ENCODE measurements at places on chromosomes 16 and 17.

DNA sequence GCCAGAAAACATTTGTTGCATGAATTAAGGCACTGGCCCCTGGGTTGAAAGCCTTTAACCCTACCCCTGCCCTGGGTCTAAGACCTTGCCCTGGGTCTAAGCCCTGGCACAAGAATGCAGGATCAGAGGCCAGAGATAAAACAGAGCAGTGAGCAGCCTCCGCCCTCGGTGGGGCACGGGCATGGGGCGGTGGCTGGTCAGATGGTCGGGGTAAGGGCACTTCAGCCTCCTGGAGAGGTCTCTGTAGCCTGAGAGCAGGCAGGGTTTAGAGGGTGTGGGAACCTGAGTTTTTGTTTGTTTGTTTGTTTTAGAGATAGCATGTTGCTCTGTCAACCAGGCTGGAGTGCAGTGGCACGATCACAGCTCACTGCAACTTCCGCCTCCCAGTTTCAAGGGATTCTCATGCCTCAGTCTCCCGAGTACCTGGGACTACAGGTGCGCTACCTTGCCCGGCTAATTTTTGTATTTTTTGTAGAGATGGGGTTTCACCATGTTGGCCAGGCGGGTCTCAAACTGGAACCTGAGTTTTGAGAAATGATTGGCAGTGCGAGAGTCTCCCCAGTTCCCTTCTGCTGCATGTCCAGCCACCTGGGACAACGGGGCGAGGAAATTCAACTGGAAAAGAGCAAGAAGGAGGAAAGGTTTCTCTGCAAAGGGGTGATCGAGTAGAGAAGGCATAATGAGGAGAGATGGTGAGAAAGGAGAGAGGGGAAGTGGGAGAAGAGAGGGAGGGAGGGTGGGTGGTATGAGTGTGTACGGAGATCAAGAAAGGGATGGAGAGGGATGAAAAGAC is 27.7 kb downstream of the TNS4 start:
- DNase-seq = no peak

DNA sequence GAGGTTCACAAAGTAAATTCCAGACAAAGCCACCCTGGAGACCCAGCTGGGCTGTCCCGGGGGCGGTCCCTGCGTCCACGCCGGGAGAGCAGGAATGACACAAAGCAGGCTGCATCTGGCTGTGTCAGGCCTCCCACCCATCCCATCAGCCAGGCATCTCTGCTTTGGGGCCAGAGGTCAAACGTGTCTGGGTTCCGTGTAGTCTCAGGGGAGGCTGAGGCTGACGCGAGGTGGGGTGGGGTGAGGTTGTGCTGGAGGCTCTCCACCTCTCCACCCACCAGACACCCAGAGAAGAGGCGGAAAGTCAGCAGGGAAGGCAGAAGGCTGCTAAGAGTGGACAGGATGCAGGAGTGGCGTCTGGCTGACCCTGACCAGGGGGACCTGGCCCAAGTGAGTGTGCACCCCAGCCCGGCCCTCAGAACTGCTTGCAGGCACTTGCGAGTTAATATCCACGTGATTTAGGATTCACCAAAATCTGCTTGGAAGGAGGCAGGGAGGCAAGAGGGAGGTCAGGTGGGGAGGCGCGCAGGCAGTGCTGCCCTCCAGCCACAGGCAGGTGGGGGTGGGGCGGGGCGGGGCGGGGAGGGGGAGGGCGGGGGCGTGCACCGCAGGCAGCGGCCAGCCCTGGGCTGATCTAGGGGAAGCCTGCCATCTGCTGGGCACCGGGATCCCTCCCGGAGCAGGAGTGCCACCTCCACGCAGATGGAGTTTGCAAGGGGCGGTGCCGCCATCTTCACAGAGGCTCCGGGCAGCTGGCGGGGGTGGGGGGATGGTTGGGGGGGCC is 44.3 kb downstream of the TBC1D16 start:
- peak; percentile 77 for DNase-seq

- DNase-seq = no peak
Measured at GRCh38 chr17:14815079-14815478, 450.0 kb downstream of the PMP22 start.

DNA sequence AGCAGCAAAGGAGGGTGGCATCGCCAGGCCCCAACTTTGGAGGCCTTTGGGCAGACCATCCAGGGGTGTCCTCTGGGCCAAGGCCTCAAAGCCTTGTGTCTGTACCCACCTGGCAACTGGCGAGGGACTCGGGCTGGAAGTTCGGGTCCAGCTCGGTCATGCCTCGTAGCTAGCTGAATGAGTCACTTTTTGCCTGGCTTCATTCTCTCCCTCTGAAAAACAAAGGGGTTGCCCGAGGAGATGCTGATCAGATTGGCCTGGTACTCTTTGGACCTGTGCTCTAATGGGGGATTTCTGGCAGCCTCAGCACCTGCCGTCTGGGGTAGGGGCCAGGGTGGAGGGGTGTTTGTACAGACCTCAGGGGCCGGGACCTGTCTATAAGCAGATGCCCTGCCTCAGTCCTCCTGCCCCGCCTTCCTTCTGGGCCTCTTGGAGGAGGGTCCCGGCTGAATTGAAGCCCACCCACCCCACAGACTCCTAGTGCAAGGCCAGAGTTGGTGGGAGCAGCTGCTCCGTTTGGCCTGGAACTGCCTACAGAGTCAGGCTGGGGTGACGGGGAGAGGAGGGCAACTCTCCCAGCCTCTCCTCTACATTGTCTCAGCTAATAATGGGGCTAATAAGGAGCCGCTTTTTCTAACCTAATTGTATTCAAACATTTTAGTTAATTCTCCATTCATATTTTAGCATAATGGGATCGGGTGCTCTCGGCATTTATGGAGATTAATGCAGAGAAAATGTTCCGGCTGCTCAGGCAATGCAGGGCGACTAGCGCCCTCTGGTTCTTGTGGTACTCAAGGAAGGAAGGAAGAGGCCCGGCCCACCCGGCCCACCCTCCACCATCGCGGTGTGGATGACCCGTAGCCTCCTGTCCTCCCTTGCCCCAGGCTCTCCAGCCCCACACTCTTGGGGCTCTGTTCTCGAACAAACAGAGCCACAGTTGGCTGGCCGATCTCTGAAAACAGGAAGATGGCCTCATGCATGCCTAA is 21.4 kb upstream of the ABCC3 start:
- DNase-seq = no peak

DNA sequence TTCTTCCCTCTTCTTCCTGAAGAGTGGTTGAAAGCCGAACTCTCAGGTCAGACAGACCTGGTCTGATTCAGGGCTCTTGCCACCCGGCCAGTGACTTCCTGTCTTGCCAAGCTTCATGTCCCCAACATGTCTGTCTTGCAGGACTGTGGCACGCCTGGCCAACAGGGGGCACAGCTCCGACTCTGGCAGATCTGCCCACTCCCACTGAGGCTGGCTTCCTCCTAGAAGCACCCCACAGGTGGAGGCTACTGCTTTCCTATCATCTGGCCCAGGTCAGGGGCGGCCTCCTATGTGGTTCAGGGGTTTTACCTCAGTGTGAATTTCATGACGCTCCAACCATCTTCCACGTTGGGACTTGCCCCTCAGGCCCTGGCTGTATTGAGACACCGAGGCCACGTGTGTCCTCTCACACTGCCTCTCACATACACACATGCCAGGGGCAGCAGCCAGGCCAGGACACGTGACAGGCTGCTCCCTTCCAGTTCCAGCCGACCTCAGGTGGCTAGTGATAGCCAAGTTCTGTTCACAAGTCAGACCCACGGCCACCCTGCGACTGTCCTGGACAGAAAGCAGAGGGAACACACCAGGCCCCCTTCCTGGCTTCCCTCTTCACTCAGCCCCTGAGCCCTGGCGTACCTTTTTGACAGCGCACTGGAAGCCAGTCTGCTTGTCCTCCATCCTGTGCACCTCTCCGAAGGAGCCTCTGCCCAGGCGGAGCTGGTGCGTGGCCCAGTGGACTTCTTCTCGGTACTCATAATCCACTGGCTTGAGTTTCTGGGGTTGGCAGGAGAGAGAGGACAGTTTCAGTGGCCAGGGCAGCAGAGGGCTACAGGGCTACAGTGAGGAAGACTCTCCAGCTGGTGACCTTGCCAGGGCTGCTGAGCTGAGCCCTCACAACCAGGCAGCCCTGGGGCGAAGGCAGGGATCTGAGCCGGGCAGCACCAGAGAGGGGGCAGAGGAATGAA is 22.6 kb upstream of the SPATA32 start:
- DNase-seq = no peak

DNA sequence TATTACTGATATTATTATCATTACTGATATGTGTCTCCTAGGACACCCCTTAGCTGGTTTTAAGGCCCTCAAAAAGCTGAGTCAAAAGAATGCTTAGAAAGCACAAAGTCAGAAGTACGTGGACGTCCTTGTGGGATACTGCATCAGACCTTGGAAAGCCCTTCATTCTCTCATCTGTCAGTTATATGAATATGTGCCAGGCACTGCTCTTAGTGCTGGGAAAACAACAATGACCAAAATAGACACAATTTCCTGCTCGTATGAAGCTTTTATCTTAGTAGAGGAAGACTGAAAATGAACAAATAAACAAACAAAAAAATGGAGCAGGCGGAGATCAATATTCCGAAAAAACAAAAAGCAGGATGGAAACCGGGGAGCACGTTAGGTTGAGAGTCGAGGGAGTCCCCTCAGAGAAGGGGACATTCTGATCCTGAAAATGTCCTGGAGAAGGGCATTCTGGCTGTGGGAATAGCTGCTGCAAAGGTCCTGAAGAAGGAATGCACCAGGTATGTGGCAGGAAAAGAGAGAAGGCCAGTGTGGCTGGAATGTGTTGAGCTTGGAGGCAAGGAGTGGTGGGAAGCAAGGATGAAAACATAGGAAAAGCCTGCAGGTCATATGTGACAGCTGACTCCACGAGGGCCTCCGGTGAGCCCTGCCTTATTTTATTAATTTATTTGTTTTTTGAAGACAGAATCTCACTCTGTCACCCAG is 15.5 kb upstream of the TMEM94 start:
- no peak for DNase-seq

DNA sequence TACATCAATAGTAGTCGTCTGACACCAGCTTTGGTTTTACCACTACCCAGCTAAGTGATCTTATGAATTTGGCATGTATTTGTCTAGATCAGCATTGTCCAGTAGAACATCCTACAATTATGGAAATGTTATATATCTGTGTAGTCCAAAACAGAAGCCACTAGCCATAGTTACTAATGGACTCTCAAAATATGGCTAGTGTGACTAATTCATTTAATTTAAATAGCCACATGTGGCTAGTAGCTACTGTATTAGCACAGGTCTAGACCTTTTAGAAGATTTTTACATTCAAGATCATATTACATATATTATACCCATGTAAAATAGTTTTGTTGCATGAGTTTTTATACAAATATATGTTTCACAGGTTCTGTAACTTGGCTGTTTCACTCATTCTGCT is 27.0 kb upstream of the NFAT5 start:
- no peak for DNase-seq

- no peak for DNase-seq
Measured at GRCh38 chr17:17526369-17526768, 30.2 kb upstream of the RASD1 start.

- no peak for DNase-seq
Measured at GRCh38 chr16:73189136-73189535, 141.2 kb upstream of the ZFHX3 start.

- DNase-seq = no peak
Measured at GRCh38 chr16:72604375-72604774, 432.4 kb upstream of the PMFBP1 start.

DNA sequence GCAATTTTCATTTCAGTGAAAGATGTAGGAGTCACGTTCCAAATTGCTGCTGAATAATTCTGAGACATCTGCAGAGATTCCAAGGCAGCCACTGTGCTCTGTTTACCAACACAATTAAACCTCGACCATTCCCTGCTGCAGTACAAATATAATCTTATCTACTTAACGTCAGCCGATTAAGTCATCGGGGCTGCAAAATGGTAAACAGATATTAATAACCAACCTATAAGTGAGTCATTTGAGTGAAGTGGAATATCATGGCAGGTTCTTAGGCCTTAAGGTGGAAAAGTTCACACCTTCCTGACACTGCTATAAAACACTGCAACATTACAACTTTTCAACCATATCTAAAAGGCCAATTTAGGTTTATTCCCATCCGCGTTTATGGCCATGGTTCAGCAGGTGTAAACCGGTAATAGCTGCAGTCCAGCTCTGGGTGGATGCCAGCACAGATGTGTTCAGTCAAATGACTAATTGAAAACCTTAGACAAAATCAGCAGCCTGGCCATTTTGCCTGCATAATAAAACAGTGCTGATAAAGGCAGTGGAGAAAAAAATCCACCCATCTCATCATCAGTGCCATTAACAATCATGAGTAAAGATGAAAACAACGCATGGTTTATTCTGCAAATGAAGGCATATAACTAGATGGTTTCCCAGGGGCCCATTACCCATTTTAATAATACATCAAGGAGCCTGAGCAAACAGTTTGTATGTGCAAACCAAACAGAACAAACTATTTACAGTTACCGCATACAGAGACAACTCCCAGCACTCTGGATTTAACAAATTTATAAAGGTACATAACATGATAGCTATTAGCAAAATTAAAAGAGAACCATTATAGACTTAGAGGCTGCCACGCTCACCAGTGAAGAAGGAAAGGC is 202.9 kb upstream of the IRX3 start:
- no peak for DNase-seq

DNA sequence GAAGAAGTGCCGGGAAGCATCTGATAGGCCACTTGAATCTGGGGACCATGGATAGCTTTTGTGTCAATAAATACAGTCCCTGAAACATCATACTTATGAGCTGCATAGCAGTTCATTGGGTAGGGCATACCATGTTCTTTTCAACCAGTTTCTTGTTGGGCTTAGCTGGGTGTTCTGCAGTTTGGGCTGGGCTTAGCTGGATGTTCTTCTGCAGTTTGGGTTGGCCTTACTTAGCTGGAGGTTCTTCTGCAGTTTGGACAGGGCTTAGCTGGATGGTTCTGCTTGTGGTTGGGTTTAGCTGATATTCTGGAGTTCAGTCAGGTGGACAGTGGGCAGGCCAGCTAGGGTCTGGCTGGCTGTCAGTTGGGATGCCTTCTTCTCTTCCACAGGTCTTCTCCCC is 52.1 kb downstream of the LCMT1 start:
- DNase-seq = no peak

GRCh38 chr16:66976746-66977145 is 11.6 kb upstream of the CES4A start:
- DNase-seq = no peak

DNA sequence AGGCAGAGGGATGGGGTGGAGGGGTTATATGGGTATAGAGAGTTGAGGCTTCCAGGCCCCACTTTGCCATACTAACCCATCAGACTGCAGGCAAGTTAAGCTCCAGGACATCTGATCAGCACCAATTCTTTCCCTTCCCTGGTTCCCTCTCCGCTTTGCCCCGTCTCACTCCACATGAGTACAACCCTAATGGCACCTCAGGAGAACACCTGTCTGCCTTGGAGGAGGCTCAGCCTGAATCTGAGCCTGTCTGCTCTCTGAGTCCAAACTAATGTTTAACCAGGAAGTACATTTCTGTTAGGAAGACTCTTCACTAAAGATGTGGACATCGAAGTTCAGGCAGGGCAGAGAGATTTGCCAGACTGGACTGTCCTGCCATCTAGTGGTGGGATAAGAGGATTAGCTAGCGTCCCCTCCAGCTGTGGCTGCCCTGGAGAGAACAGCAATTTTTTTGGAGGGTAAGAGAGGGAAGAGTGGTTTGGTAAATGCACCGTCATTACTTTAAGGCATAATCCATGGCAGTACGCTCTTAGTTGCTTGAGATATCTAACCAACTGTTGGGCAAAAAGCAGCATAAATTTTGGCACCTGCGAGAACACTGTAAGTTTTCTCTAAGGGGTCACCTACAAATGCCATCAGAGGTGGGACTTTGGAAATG is 29.2 kb upstream of the LRRC75A start:
- no peak for DNase-seq

GRCh38 chr17:72306037-72306436 is 185.2 kb downstream of the SOX9 start:
- no peak for DNase-seq

GRCh38 chr17:34252444-34253138 is 2.5 kb upstream of the CCL2 start:
- no peak for DNase-seq

- no peak for DNase-seq
Measured at GRCh38 chr16:6047325-6047724, 949.7 kb upstream of the EEF2KMT start.
